Activated CD8-positive, alpha-beta T cell treated with anti-CD3 and anti-CD28 coated beads, Interleukin-2, amount 10 ng/mL, durations not matched to agents 7 days and 5 days (primary cell): ENCODE measurements at places on chromosomes 11 and 22. TPM values are rescaled to one million over a fixed set of nuclear protein-coding genes. Genes with fewer than 3 reads are reported as not detected.

The CCDC90B gene
- 30.2 TPM for total RNA-seq

The KIF18A gene
- 35.4 TPM for total RNA-seq

The SLC22A25 gene
- total RNA-seq, result not detected

The MOGAT2 gene
- not detected for total RNA-seq

The MYO7A gene
- total RNA-seq, result not detected

The PRAME gene
- not detected for total RNA-seq

The MPPED2 gene
- not detected for total RNA-seq

The KRTAP5-1 gene
- not detected for total RNA-seq

The MMP8 gene
- total RNA-seq, result not detected

The OR51B2 gene
- not detected for total RNA-seq

The LARGE1 gene
- 0.58 TPM for total RNA-seq

The PIH1D2 gene
- 0.76 TPM for total RNA-seq

The MGAT3 gene
- total RNA-seq, result 10.0 TPM

The RPL3 gene
- total RNA-seq, result 1,693 TPM

The ARHGAP20 gene
- total RNA-seq, result 0.08 TPM

The CASP4 gene
- 111 TPM for total RNA-seq

The FOSL1 gene
- total RNA-seq, result 3.8 TPM

The MS4A7 gene
- not detected for total RNA-seq

The LMO2 gene
- total RNA-seq, result not detected

The ACTN3 gene
- not detected for total RNA-seq

The GSTP1 gene
- total RNA-seq, result 337 TPM

The CRYBB2 gene
- not detected for total RNA-seq

The JHY gene
- total RNA-seq, result 1.5 TPM
